ENCODE measurements at places on chromosomes 13 and 19.
A peak's percentile ranks its signal among the peaks of the same experiment; 100 is the strongest.

DNA sequence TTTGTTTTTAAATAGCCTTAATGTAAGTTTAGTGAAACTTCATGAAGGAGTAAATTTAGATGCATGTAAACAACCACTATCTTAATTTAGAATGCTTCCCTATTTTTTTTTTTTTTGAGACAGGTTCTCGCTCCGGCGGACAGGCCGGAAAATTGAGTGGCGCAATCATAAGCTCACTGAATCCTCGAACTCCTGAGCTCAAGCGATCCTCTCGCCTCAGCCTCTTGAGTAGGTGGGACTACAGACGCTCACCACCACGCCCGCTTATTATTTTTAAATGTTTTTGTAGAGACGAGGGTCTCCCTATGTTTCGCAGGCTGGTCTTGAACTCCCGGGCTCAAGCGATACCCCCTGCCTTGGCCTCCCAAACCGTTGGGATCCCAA lies 1.6 kb downstream of the TEX30 start:
- DNase-seq: no peak

DNA sequence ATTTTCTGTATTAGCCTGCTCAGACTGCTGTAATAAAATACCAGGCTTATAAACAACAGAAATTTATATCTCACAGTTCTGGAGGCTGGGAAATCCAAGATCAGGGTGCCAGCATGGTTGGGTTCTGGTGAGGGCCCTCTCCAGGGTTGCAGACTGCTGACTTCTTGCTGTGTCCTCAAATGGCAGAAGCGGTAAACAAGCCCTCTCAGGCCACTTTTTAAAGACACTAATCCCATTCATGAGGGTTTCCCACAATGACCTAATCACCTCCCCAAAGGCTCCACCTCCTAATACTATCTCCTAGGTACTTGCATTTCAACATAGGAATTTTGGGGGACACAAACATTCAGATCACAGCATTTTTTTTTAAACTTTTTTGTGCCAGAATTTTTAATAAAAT lies 159.3 kb downstream of the PDS5B start:
- DNase-seq: no peak

DNA sequence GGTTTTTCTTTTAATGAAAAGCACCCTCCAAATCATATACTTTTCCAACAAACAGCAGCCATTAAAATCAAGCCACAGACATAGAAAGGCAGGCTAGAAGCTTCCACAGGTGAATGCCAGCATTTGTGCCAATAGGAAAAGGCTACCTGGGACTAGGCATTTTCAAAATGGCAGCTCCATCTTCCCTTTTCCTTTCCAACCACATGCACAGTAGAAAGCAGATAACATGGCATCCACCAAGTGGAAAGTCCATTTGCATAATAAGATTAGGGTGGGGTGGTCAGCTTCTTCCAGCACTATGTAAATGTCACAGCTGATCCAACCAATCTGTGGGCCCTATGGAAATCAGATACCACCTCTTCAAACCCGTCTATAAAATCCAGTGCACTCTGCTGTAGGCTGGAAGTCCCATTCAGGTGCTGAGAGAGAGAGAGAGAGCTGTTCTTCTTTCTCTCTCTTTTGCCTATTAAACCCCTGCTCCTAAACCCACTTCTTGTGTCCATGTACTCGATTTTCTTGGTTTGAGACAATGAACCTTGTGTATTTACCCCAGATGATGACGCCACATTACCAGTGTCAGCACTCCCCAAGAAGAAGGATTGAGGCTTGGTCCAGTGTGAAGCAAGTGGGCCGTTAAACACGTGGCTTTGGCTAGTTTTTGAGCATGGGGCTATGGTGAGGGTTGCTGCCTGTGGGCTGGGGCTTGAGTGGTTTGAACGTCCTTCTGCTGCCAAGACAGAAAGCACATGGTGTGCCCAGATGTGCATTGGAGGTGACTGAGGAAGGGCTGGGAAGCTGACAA lies 24.2 kb upstream of the IGFL1 start:
- peak; percentile 54 for DNase-seq

DNA sequence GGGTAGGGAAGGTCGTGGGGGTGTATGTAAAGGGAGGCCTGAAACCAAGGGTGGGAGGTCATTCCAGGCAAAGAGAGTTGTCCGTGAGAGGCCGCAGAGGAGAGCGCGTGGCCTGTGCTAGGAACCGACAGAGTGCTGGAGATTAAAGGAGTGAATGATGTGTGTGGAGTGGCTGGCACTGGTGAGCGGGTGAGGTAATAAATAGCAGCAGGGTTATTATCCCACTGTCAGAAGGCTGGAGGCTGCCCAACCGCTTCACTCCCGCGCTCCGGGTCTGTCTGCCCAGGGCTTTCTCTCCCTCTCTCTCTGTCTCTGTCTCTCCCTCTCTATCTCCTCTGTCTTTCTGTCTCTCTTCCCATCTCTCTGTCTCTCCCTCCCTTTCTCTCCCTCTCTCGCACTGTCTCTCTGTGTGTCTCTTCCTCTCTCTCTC lies 17.4 kb downstream of the ZNF579 start:
- DNase-seq: no peak

DNA sequence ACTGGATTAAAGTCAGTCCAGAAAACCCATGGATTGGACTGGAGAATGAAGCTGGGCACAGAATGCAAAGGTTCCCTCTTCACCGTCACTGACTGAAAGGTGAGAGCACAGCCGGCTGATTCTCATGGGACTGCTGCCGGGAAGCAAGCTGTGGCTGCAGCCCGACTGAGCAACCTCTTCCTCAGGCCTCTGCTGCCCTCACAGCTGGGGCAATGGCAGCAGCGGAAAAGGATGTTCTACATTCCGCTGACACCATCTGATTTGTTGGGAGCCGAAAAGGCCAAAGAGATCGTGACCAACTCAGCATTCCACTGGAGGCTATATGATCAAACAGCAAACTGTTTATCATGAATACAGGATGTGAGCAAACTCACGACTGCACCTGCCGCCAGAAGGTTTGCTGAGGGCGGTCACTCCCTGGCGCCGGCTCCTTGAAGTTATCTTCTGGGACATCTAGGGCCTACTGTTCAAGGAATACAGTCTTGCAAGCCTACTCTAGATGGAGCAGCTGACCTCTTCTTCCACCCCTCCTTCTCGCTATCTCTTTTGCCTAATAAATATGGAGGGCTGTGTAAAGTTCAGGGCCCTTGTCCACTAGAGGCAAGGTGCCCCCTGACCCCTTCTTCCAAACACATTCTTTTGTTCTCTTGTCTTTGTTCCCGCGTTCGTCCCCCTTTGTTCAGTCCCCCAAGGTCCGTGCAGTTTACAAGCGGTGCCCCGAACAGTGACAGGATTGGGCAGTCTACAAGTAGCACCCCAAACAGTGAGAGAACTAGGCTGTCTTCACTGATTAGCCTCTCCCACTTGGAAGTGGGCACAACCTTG lies 19.6 kb upstream of the SIGLEC6 start:
- DNase-seq: no peak

- peak; percentile 68 for DNase-seq
These were observed 1.2 kb downstream of the TBC1D4 start for GRCh38 chr13:75480671-75481175.

DNA sequence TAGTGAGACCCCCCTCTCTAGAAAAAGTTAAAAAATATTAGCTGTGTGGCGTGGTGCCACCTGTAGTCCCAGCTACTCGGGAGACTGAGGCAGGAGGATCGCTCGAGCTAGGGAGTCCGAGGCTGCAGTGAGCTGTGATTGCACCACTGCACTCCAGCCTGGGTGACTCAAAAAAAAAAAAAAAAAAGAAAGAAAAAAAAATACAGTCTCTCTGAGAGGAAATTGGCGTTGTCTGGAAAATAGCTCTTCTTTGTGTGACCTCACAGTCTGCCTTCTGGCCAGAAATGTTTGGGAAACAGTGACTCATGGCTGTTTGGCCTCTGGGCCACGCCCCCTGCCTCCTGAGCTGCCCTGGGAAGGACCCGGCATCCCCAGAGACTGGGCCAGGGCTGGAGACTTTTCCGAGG lies 10.7 kb downstream of the MARCHF2 start:
- DNase-seq: peak; percentile 91

DNA sequence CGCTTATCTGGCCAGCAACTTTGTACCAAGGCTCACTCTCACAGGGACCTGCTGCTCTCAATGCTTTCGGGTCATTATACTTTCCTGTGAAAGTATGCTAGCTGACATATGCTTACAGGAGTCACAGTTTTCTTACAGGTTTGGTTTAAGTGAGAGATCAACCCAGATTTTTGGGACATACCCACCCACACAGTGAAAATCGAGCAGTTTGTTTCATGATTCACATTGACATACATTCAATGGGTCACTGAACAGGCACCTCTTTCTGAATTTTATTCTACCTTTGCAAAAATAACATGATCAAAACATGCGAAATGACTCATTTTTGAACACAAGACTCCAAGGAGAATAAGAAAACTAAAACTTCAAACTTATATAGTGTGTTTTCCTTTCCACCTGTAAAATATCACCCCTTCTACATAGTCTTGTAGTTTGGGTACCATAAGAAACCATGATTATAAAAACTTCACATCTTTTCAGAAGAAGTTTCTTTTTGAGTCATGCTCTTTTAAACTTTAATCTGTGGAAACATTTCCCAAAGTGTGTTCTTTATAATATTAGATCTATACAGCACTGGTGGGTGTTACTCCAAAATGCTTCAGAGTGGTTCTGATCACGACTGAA lies 44.3 kb upstream of the TEX29 start:
- no peak for DNase-seq

- no peak for DNase-seq
These were observed 1.7 kb upstream of the SIGLEC7 start for GRCh38 chr19:51140441-51140840.

DNA sequence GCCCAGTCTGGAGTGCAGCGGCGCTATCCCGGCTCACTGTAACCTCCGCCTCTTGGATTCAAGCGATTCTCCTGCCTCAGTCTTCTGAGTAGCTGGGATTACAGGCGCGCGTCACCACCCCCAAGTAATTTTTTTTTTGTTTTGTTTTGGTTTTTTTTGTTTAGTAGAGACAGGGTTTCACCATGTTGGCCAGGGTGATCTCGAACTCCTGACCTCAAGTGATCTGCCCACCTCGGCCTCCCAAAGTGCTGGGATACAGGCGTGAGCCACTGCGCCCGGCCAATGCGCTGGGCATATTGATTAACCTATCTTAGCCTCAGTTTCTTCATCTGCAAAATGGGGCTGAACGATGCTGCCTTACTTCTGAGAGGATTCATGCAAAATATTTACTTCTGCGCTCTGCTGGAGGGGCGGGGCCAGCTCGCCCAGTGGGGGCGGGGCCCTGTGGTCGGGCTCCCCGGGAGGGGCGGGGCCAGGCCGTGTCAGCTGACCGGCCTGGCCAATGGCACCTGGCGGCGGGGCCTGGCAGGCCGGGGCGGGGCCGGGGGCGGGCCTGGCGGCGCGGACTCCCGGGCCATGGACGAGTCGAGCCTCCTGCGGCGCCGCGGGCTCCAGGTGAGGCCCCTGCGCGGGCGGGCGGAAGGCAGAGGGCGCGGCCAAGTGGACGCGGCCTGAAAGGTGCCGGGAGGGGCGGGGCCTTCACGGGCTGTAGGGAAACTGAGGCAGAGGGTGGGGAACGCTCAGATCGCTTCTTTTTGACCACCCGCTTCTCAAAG lies at the start of gene MAST3:
TSS of gene MAST3 (plus strand) at position 562 of the 776 bp plus-strand sequence. CDS start at position 577, 15 bp downstream.
- DNase-seq: peak; percentile 92

DNA sequence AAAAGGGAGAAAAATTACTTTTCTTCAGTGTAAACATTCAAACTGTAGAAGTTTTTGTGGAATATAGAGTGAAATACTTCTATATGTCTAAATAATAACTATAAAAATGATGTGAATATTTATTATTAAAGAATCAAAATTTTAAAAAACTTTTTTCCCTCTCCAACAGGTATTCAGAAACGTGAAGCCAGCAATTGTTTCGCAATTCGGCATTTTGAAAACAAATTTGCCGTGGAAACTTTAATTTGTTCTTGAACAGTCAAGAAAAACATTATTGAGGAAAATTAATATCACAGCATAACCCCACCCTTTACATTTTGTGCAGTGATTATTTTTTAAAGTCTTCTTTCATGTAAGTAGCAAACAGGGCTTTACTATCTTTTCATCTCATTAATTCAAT lies 28.0 kb downstream of the ITM2B start:
- no peak for DNase-seq
